Kidney (tissue), 22 donors: ENCODE measurements at places on chromosomes 4 and X. TPM values are rescaled to one million over a fixed set of nuclear protein-coding genes. Genes with fewer than 3 reads are reported as not detected.

The CYP4V2 gene
- 69.8 TPM for total RNA-seq

The MMRN1 gene
- 28.9 TPM for total RNA-seq

The BCORL1 gene
- 14.1 TPM for total RNA-seq

The NCAPG gene
- total RNA-seq, result 0.91 TPM

The TLL1 gene
- total RNA-seq, result 10.0 TPM

The MAGEC2 gene
- not detected for total RNA-seq

The RENBP gene
- total RNA-seq, result 22.9 TPM

The CENPU gene
- total RNA-seq, result 2.5 TPM

The TRPC5OS gene
- total RNA-seq, result not detected

The FAM3A gene
- 39.5 TPM for total RNA-seq

The SSX2B gene
- total RNA-seq, result not detected

The BMPR1B gene
- total RNA-seq, result 4.1 TPM

The NXF3 gene
- total RNA-seq, result 1.8 TPM

The SLIT2 gene
- total RNA-seq, result 11.5 TPM

The TRIML2 gene
- not detected for total RNA-seq

The ZCCHC12 gene
- total RNA-seq, result not detected

The ENPEP gene
- 39.9 TPM for total RNA-seq

The F11 gene
- total RNA-seq, result 1.5 TPM

The CT55 gene
- not detected for total RNA-seq

The GCNA gene
- total RNA-seq, result 2.7 TPM

The AKAP17A gene
- total RNA-seq, result 45.1 TPM

The LIMCH1 gene
- total RNA-seq, result 83.9 TPM

The PGAM4 gene
- not detected for total RNA-seq

The CDKN2AIP gene
- 15.3 TPM for total RNA-seq

The NAP1L3 gene
- total RNA-seq, result 3.8 TPM

The HSFX1 gene
- total RNA-seq, result 0.98 TPM

The PLAC1 gene
- not detected for total RNA-seq

The VGLL1 gene
- 2.2 TPM for total RNA-seq

The SHOX gene
- total RNA-seq, result not detected

The SPANXA1 gene
- not detected for total RNA-seq

The CYTL1 gene
- total RNA-seq, result 1.7 TPM

The NDUFA1 gene
- total RNA-seq, result 114 TPM

The SGMS2 gene
- 67.7 TPM for total RNA-seq

The CCDC120 gene
- total RNA-seq, result 13.7 TPM

The UGT2B11 gene
- not detected for total RNA-seq

The ATOH1 gene
- total RNA-seq, result not detected
